ENCODE measurements at places on chromosomes 7 and 10.

DNA sequence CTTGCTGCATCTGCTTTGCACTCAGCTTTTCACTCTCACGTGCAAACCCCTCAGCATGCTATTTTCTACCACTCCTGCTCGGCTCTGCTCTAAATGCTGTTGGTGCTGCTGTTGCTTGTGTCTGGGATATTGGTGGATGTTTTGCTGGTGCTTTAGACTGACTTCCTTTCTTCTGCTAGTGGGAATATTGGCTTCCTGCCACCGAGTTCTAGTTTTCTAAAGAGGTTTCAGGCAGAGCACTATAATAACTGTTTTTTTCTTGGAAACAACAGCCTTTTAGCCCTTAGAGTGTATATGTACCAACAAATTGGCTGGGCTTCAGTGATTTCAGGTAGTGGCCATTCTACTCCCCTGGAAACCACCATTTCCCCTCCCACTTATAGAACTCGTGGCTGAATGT is 27.8 kb downstream of the TMEM236 start:
- DNase-seq, result no peak

DNA sequence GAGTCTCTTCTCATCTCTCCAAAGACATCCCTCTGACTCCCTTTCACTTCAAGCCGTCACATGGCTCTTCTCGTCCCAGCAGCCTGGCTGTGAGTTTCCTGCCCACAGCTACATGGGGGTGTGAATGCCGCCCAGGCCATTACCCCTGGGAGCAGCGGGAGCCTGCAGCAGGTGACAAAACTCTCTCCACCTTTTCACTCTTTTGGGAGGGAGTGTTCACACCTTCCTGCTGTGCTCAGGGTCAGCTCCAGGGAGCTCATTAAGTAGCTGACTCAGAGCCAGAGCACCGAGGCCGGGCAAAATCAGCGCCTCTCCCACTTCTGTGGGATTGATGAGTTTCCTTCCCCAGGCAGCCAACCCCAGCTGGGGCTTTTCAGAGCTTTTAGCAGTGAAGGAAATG is 271.3 kb downstream of the TYW1 start:
- DNase-seq, result no peak

- no peak for DNase-seq
Measured at GRCh38 chr10:43682956-43683355, 34.3 kb upstream of the ZNF32 start.

GRCh38 chr10:132904814-132905649 is 37.3 kb downstream of the CFAP46 start:
- DNase-seq, result no peak

DNA sequence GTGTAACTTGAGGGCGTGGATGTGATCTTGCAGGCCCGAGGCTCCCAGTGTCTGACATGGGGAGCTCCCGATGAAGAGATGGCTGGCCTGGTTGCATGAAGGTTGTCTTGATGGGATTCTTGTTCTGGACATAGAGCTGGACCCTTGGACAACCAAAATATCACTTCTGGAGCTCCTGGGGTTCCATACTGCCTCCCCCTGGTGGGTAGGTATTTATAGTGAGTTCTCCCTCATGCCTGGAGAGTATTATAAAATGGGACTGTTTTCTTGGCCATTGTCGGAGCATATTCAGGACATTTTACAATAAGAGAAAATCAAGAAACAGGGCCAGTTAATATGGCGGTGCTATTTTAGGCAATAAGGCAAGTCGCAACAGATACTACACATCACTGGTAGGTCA is 32.6 kb upstream of the GIMAP8 start:
- DNase-seq, result no peak

DNA sequence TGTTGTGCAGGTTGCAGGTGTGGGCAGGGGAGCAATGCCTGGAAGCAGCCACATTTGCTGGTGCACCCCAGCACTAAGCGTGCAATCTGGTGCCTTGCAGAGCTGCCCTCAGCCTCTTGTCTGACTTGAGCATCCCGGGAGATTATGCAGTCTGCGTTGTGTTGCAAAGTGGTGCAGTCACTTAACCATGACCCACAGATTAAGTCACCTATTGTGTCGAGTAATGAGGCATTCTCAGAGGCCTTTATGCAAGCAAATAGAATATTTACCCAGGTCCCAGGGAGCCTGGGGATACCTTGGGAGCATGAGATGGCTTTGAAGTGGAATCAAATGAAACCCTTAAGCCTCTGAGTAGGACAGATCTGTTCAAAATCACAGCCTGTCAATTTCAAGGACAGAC is 529.0 kb downstream of the TYW1 start:
- no peak for DNase-seq

GRCh38 chr7:123112833-123113232 is 86.9 kb downstream of the SLC13A1 start:
- no peak for DNase-seq

DNA sequence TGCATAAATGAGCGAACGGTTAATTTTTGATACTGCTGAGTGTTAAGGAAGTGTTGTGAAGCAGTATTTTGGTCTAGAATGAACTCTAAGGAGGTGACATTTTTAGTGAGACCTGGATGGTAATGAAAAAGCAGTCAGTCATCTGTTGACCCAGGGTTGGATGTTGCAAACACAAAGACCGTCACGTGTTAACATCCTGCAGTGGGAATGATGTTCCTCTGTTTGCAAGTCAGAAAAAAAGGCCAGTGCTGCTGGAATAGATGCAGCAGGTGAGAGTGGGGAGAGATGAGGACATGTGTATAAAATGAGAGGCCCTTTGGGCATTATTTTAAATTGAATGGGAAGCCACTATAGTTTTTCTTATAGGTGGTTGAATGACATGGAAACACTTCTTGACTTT is 39.3 kb downstream of the INSYN2A start:
- no peak for DNase-seq

GRCh38 chr7:7970531-7971307 is 2.1 kb downstream of the GLCCI1 start:
- no peak for DNase-seq

GRCh38 chr7:69603937-69604494 is 5.7 kb downstream of the AUTS2 start:
- DNase-seq, result no peak

GRCh38 chr10:92407305-92408016 is 116.5 kb downstream of the MARCHF5 start:
- no peak for DNase-seq

DNA sequence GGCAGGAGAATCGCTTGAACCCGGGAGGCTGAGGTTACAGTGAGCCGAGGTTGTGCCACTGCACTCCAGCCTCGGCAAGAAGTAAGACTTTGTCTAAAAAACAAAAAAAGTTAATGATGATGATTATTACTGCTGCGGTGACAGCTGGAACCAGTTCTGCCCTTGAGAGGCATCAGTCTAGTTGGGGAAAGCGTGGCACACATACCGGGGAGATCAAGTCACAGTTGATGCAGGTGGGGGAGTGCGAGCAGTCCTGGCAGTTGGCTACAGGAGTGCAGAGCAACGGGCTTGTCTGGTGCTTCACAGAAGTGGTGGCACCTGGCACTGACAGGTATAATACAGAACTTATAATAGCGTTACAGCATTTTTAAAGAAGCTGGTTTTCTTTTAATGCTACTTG is 173.0 kb downstream of the ARHGAP21 start:
- DNase-seq, result no peak

DNA sequence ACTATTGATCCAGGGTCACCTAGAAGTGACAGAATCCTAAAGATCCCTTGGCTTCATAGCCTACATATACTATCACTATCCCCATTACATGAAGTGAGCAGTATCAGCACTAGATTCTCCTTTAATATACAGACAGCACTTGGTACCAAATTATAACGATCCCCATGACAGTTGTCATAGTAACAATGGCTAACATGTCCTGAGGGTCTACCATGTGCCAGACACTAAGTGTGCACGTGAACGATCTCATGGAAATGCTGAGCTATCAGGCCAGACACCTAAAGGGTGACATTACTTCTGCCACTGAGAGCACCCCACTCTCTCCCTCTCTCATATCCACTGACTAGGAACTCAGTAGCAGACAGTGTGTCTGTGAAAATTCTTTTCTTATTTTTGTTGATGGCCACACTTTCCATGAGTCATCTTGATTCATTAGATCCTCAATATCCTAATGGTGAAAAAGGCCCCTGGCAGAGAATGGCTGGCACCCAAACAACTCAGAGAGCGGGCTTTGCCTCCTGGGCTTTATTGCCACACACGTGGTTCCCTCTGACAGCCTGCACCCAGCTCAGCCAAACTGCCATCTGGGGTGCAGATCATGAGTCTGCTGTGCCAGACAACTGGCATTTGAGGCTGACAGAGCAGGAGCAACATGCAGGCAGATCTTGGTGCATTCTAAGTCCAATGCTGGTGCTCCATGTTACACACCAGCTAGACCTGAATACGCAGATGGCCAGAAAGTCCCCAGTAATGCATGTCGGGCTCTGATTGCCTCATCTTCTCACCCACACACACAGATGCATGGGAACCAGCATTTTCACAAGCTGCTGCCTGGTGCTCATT is 176.3 kb downstream of the DGKI start:
- DNase-seq, result no peak

DNA sequence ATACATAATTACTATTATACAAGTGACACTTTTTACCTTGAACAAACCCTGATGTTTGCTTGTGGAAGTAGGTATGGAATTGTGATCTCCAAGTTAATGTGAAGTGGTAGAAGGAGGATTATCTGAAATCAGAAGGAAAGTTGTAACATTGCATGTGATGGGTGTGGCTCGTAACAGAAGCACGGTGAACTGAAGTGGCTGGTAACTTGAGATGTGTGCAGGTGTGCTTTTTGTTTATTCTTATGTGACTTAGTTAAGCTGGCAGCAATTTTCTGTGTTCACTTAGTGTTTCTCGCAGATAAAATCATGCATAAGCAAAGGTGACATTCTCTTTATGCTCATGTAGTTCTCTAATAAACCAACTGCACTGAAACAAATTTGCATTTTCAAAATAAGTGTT is 82.3 kb downstream of the ZEB1 start:
- no peak for DNase-seq

DNA sequence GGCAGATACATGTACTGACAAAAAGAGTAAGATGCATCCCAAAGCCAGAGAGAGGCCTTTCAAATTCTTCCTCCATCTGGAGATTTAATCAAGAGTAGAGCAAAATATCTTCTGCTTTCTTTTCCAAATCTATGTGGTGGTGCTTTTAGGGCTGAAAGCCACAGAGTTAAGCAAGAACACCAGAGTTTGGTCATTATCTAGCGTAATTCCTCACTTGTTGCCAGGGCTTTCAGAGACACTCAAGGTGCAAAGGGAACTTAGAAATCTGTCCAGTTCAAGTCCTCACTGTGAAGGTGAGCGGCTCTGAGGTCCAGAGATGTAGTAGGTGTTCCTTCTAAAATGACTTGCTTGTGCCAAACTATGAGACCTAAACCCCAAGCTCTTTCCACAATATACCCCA is 10.9 kb upstream of the NFE2L3 start:
- no peak for DNase-seq

DNA sequence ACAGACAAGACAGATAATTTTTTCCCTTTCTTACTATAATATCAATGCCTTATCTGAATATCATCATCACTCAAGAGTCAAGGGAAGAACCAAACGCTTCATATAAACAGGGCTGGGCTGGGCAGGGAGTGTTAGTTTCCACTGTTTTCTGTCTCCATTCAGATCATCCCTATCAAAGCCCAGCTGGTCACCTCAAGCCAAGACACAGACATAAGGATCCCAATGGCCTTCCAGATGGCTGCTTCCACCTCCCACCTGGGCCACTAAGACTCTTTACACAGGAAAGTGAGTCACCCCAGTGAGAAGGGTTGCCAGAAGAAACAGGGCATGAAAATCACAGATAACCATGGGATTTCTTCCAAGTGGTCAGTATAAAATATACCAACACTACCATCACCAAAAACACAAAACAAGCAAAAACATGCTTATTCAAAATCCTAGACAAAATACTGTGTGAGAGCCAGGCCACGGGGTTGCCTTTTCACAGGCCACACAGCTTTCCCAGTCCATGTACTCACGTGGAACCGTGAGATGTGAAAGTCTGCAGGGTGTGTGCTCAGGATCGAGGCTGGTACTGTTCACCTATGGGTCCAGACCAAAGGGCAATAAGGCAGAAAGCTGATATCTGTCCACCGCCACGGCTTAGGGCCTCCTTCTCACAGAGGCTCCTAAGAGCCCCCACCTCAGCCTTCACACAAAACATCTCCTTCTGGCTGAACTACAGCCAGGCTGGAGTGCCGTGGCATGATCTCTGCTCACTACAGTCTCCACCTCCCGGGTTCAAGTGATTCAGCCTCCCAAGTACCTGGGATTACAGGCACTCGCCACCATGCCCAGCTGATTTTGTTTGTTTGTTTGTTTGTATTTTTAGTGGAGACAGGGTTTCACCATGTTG is 5.7 kb downstream of the PRSS1 start:
- no peak for DNase-seq

GRCh38 chr7:66403564-66403963 is 198.4 kb downstream of the TPST1 start:
- no peak for DNase-seq

- no peak for DNase-seq
Measured at GRCh38 chr10:1172256-1172984, 116.2 kb downstream of the WDR37 start.

DNA sequence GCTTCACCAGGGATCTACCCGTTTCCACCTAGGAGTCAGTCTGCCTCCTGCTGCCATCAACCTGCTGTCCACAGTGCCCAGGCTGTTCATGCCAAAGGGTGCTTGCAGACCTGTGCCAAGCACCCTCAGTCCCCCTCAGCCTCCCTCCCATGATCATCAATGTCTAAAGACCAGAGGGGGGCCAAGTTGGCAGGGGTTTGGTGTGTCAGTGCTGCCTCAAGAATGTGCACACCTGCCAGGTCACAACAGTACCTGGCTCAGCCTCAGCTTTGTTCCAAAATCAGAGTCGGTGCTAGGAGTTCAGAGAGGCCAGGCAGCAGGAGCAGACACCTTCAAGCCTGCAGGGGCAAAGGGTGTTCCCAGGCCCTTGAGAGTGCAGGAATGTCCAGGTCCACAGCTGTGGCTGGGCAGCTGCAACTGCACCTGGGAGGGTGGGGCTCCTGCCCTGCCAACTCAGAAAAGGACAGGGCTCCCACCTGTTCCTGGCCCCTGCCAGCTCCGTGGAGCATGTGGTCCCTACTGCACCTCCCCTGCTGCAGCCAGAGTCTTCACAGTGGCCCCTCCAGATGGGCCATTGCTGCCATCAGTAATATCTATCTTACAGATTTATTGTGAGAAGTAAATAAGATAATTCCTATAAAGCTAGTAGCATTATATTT is 219.5 kb downstream of the POLR1F start:
- no peak for DNase-seq

DNA sequence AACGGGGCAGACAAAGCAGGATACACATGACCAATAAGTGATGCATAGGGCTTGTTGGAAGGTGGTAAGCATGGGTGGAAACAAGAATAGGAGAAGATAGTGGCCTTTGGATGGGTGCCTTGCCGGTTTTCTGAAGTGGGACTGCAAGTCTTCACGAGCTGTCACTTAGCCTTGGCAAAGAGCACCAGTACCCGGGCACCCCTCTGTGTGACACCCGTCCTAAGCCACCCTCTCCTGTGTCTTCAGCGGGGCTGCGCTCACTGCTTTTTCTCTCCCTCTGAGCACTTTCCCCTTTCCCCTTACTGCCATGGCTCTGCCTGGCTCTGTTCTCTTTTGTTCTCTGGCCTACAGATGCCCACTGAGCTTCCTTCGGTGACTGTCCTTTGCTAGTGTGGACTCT is 399.7 kb upstream of the MKI67 start:
- DNase-seq, result no peak
